ENCODE measurements at places on chromosomes 1 and 21.
A peak's percentile ranks its signal among the peaks of the same experiment; 100 is the strongest.

GRCh38 chr1:28099050-28099769 lies 10.8 kb upstream of the EYA3 start:
- DNase-seq = no peak

- no peak for DNase-seq
These were observed 1.2 kb upstream of the A3GALT2 start for GRCh38 chr1:33322109-33322508.

DNA sequence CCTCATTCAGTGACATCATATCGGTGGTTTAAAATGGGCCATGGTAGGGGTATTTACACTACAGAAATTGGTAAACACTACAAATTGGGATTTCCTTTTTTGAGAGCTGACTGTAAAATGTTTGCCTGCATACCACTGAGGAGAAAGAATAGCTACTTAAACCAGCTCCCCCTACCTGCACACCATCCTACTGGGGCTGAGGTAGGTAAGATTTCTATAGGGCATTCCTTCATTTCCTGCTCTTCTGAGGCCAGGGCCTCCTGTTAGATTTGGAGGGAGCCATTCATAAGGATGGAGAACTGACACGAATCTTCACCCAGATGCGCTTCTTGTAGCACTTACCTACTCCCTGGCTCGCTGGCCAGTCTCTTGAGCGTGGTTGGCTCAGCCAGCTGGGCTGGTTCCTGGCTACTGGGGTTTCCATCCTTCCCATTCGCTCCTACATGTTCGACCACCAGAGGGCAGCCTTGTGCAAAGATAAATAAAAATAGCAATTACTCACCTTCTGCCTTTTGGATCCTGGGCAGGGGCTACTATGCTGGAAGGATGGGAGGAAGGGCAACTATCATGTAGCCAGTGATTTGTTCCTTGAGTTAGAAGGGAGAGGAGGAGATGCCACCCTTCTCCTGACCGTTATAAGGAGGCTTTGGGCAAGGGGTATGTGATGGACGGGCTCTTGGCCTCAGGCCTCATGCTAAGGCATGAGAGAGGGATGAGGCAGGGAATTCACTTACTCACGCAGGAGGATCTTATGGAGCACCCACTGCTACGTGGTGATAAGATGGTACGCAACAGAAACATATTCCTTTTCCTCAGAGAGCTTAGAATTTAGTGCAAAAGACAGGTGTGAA lies 10.7 kb downstream of the OPTC start:
- peak; percentile 86 for DNase-seq

GRCh38 chr1:228228601-228229074 lies 20.8 kb downstream of the OBSCN start:
- DNase-seq = peak; percentile 94

DNA sequence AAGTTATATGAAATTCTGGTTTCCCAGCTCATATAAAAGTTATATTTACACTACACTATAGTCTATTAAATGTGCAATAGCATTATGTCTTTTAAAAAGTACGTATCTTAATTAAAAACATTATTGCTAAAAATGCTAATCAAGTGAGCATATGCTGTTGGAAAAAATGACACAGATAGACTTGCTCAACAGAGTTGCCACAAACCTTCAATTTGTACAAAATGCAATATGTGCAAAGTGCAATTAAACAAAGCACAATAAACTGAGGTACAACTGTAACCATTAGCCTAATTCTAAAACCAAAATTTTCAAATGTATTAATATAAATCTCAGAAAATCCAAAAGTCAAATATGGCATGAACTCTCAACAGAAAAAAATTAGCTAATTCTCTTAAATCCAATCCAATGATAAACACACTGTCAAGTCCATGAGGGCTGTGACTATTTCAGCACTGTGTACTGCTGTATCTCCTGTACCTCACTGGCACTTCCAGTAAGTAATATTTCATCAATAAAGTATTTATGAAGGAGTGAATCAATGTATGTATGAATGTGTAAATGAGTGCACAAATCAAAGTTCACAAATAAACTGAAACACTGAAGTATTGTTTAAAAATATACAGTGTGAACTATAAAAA lies 116.3 kb downstream of the AKT3 start:
- no peak for DNase-seq

DNA sequence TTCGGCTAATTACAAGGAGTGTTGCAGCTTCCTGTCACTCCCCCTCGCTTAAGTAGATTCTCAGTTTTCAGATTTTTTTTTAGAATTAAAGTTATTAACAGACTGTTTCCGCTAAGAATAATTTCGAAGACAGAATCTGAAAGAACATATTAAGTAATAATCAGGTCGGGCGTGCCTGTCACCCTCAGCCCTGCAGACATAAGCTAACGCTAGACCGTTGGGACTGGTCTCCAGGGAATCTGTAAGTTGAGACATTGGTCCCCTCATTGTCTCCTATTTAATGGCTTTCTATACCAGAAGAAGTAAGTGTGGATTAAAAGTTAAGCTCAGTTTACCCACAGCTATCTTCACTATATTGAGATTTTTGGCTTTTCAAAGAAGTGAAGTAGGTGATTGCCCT lies 14.5 kb downstream of the NMNAT1 start:
- no peak for DNase-seq

DNA sequence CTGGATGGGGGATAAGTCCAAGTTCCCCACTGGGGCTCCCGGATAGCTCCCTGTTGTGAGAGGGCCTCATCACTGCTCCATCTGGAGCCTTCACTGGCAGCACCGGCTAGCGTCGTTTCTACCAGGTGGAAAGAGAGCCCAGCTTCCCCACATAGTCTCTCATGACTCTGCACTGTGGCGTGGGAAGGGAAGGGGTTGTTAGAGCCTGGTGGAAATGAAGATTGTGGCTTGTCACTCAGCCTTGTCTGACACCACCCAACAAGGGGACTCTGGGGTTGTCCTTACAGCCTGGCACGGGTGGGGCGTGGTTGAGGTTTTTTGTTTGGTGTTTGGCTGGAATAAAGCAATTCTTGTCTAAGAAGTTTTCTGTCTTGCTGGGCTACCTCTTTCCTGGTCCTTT lies 94.6 kb downstream of the ADARB1 start:
- no peak for DNase-seq

DNA sequence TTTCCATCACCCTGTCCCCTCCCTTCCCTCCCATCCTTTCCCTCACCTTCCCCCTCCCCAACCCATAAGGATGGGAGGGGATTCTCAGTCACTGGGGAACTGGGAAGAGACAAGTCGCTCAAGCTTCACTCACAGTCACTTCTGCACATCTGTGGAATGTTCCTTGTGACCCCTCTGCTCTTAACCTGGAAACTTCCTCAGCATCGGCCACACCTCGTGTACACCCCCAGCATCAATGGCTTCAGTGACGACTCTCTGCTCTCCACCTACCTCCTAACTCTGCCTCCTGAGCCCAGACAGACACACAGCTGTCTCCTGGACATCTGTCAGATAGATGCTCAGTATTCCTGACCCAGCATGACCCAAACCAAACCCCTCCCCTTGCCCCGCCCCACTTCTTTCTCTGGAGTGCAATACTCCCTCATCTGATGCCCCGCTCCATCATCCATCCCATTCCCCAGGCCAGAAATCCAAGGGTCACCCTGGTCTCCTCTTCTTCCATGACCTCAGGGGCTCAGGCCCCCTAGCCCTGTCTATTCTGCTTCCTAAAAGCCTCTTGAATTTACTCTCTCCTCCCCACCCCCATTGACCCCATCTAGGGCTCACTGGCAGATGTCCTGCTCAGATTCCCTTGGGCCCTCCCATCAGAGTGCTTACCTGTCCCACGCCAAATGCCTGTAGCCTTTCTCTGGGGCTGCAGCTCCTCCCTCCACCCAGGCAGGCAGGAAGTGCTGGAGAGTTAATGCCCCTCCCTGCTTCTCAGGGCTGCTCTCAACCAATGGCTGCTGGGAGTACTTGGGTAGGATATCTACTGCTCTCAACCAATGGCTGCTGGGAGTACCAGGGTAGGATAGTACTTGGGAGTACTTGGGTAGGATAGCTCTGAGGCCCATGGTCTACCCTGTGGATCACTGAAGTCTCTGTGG lies 83.1 kb upstream of the CSF3R start:
- DNase-seq = no peak

GRCh38 chr1:227576189-227576588 lies 12.8 kb downstream of the ZNF678 start:
- DNase-seq = no peak

- no peak for DNase-seq
These were observed 26.6 kb downstream of the ZBTB8OS start for GRCh38 chr1:32623775-32624174.

DNA sequence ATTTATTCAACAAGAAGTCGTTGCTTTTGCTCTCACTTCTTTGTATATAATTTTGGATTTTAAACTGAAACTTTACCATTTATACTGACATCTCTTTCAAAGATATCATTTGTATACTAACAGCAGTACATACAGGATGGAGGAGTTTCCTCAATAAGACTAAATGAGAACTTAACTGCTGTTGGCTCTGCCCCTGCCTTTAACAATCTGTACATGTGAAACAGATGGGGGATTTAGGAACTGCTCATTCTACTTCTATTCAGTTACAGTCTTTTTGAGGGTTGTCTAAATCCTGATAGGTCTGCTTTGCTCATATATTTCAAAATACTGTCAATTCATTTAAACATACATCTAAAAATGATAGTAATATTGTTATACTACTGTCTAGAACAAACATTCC lies 663.2 kb downstream of the ADGRL2 start:
- DNase-seq = no peak

DNA sequence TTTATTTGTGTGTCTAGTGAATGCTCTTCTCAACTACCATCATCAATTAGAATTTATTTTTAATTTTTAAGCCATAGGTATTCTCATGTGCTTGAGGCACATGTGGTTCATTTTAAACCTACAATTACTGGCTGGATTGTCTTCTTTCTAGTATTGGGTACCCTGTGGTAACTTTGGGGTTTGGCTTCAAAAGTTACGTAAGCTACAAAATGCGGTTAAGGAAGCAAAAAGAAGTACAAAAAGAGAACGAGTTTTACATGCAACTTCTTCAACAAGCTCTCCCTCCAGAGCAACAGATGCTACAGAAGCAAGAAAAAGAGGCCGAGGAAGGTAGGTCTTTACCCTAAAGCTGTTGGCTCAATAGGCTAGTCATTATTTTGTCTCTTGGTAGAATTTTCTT lies 25.8 kb downstream of the MACO1 start:
- no peak for DNase-seq

- no peak for DNase-seq
These were observed 3.8 kb downstream of the LMX1A start for GRCh38 chr1:165352442-165353293.

DNA sequence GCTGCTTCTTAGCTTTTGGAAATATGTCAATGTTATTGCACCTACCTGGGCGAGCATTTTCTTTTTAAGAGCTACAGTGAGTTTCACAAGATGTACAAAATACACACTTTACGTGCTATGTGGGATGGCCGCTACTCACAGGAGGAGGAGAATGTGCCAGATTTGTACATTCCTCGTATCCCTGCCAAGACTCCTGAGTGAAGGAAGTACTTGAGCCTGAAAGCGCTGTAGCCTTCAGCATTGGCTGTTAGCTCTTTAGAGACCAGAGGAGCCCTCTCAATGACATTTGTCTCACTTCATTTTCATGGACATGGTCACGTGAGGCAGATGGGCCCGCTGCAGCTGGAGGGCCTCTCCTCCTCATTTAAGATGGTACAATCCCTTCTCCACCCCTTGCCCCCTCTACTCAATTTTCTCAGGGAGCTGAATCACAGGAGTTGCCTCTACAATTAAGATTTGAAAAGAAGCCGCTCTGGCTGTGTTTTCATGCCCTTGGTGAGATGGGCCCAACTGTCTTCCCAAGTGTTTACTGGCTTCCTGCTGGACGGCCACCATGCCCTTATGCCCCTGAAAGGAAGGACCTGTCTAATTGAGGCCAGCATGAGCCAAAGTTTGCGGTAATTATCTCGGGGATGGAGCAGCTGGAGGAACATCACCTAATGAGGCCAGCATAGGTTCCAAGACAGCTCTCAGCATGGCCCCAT lies 442.6 kb downstream of the PRDM2 start:
- DNase-seq = no peak

- no peak for DNase-seq
These were observed 206.6 kb downstream of the DSCAM start for GRCh38 chr21:40640266-40640789.

DNA sequence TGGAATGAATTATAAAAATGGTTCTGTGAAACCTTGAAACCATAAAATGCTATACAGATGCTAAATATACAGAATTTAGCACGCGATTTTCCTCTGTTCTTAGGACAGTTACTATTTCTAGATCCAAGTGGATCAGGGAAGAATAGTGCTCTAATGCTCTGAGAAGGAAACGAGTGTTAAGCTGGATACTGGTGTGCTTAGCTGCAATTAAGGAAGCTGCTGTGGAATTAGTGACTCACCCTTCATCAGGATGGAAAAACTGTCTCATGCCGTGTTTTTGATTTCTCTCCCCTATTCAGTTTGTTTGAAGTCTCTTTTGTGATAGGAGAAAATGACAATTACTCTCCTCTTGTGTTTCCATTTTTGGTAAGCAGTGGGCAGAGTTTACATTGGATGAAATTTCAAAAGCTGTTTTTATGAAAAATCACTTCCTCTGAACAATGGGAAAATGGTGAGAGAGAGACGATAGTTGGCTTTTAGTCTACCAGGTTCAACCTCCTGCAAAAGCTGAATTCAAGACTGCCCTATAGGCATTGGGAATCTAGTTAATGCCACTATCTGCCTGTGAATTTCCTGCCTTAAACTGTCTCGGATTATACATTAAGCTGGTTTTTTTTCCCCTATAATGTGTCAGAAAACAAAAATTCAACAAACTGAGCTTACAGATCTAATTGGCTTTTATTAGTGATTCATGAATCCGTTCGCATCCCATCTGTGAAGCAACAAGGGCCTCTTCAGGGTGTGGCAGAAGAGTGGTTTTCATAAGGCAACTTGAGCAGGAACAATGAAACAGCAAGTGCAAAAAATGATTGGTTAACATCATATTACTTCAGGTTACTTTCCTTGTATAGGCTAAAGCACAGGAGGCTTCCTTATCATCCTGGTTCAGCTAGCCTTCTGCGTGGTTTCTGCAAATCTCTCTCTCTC lies 179.8 kb downstream of the ST6GALNAC3 start:
- peak; percentile 9 for DNase-seq

GRCh38 chr1:74693473-74693872 lies 19.9 kb upstream of the ERICH3 start:
- peak; percentile 81 for DNase-seq

Measured in epithelial cell of esophagus (primary cell).